ENCODE measurements at places on chromosomes 2 and 18. TPM values are rescaled to one million over a fixed set of nuclear protein-coding genes. Genes with fewer than 3 reads are reported as not detected.

The ANKRD62 gene
- polyA plus RNA-seq: 0.08 TPM

DNA sequence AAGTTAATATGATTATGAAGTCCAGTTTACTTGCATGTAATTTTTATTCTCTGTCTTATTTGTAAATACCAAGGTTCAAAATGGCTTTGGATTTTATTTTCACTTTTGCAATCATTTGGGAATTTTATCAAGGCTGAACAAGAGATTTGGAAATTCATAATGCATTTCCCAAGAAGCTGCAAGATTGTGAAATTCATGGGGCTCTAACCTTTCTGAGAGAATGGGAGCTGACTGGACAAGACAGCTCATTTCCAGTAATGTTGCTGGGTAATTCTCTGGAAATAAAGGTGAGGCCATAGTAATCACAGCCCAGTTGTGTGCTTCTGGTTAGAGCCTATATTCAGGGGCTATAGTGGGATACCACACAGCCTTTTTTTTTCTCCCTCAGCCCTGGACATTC, 21.5 kb upstream of the NABP1 start:
- DNase-seq: no peak

DNA sequence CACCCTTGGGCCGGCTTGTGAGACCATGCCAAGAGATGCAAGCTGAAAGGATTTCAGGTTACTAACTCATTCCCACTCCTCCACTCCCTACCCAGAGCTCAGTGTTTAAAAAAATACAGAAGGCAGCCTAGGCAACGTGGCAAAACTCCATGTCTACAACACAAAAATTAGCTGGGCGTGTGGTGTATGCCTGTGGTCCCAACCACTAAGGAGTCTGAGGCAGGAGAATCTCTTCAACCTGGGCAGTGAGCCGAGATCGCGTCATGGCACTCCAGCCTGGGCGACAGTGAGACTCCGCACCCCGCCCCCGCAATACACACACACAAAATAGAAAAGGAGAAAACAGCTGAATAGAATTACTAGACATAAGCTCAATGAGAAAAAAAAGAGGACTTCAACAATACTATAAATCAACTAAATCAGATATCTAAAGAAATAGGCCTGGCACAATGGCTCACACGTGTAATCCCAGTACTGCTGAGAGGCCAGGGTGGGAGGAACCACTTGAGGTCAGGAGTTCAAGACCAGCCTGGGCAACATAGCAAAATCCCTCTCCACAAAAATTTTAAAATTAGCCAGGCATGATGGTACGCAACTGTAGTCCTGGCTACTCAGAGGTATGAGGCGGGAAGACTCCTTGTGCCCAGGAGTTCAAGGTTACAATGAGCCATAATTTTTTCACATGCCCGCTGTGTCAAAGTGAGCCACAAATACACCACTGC, 10.1 kb downstream of the IWS1 start:
- DNase-seq: no peak

The SNTG2 gene
- polyA plus RNA-seq: 2.4 TPM

GRCh38 chr18:58051765-58052460, 7.9 kb downstream of the NEDD4L start:
- no peak for DNase-seq

The ATP6V1B1 gene
- polyA plus RNA-seq: 70.7 TPM

DNA sequence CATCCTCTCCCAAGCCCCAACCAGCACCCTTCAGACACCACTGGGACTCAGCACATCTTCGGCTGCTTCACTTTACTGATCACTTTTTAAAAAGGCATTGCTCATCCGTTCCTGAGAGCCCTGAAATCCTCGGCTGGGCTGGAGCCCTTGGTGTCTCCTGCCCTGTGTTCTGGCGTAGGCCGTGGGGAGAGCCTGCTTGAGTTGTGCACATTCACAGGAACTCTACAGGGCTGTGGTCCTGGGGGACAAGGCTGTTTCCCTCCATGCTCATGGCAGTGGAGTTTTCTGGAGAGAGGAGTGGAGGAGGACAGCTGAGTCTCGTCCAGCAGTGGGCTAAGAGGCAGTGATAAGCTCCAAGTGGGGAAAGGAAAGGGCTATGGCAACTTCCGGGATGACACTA, 15.9 kb downstream of the CENPA start:
- DNase-seq: no peak

- no peak for DNase-seq
Measured at GRCh38 chr2:147933931-147934330, 86.6 kb downstream of the ORC4 start.

- DNase-seq: no peak
Measured at GRCh38 chr18:46321955-46322354, 217.8 kb downstream of the HAUS1 start.

GRCh38 chr2:27965841-27966240, 75.3 kb downstream of the BABAM2 start:
- no peak for DNase-seq

The EML6 gene
- polyA plus RNA-seq: 20.3 TPM

DNA sequence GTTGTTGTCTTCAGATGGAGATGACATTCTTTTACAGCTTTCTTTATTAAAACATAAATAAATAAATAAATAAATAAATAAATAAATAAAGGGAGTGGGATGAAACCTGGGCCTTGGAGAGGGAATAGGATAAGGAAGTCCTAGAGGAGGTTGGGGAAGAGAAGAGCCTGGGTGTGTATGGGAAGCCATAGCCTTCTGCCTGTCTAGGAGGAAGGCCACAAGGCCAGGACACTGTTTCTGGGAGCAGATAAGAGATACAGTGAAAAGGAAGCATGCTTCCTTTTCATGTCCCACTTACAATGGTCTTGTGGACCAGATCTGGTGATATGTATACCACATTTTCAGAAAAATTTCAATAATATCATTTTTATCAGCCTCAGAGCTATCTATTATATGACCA, 6.1 kb upstream of the TDRD15 start:
- no peak for DNase-seq

The IL1RN gene
- 2.0 TPM for polyA plus RNA-seq

- DNase-seq: no peak
Measured at GRCh38 chr18:29838556-29838955, 1204.0 kb downstream of the DSC3 start.

GRCh38 chr18:3855966-3856365, 406.0 kb downstream of the TGIF1 start:
- DNase-seq: no peak

The RESP18 gene
- not detected for polyA plus RNA-seq

The TUBB6 gene
- 45.1 TPM for polyA plus RNA-seq

DNA sequence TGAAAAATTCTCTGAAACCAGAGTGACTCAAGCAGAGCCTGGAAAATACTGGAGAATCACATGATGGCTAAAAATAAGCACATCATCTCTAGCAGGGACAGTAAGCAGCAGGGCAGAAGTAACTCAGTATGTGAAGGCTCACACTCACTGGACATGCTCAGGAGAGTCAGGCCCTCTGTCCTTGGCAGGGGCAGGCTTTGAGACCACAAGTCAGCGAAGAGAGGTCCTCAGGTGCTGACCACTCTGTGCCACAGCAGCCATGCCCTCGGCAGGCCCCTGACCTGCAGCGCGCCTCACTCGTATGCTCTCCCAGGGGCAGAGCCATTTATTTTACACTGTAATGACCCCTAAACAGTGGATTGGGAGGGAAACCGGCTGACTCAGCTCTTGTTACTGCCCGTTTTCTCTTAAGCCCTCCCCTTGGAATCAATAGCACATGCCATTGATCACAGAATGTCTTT, 76.8 kb downstream of the MAPRE2 start:
- DNase-seq: no peak

The LIMS2 gene
- 22.1 TPM for polyA plus RNA-seq

GRCh38 chr2:112597537-112598322, 13.3 kb downstream of the CHCHD5 start:
- DNase-seq: no peak

The TXNDC2 gene
- polyA plus RNA-seq: not detected

DNA sequence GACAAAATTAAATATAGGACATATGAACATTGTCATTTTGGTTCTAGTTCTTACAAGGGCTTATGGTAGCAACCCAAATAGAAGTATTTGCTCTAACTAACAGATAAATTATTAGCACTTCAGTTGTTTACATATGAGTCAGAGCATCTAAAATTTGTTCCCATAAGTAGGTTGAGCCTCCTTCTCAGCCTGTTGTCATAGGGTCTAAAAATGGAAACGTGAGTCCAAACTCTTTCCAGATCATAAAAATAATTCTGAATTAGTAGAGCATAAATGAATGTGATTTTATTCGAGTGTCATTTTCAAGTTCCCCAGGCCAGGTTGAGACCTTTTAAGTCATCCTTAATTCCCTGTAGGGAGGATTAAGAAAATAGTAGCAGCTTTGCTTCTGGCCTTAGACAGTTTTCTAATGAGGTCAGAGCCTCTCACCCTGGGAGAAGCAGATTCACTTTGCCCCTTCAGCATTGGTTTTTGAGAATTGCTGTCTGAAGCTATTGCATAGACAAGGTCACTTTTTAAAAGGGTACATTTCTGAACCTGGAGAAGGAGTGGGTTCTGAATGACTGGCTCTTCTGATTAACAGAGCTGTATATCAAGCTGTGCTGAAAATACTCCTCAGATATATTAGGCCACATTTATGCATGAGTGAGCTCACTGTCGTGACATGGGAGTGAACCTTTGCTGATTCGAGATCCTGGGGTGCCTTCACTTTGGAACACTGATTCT, 164.3 kb downstream of the NEDD4L start:
- no peak for DNase-seq

GRCh38 chr2:11811036-11811654, 64.7 kb downstream of the LPIN1 start:
- DNase-seq: no peak

Measured in renal cortex interstitium (tissue), 15 donors.